Activated T-cell treated with anti-CD3 and anti-CD28 coated beads, Interleukin-2, amount 50 U/mL, for 72 hours (primary cell): ENCODE measurements at places on chromosomes 5 and 9. TPM values are rescaled to one million over a fixed set of nuclear protein-coding genes. Genes with fewer than 3 reads are reported as not detected.

SGCD gene
- total RNA-seq: 0.07 TPM

PIP5KL1 gene
- total RNA-seq: 4.4 TPM

AP3S1 gene
- total RNA-seq: 63.4 TPM

LURAP1L gene
- total RNA-seq: not detected

GRCh38 chr9:134229466-134230091, 65.2 kb upstream of the RNU6ATAC start:
- H3K4me1 ChIP-seq: no peaks in the 10 kb centered on the region
- H3K27ac ChIP-seq: no peak overlapping the region
- no peak overlapping the region for H3K4me3 ChIP-seq
- no peaks in the 10 kb centered on the region for H3K27me3 ChIP-seq
- DNase-seq: no peak
